ENCODE measurements at places on chromosomes 4 and X.

- no peak for DNase-seq
Observed at GRCh38 chr4:26201120-26201519, 119.7 kb upstream of the RBPJ start.

GRCh38 chr4:188612659-188613058, 473.4 kb downstream of the TRIML1 start:
- no peak for DNase-seq

DNA sequence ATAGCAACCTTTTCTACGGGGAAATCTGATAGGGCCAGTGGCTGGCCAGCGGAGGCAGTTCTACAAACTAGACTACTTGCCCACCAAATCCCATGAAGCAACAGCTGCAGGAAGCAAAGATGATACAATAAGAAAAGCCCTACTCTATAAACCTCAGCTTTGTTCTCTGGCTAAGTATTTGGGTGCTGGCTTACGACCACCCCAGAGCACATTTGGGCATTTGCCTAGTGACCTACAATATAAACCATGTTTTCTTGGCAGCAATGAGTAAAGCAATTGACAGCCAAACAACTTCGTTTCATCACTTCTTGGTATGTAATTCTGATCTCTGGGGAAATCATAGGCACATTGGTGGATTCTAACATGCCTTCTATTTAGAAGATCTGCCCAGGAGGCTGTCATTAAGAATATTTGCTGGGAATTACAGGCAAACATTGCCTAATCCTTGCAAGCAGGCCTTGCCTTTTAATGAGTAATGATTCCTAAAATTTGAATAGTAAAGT, 7.5 kb upstream of the LHFPL1 start:
- DNase-seq = no peak

DNA sequence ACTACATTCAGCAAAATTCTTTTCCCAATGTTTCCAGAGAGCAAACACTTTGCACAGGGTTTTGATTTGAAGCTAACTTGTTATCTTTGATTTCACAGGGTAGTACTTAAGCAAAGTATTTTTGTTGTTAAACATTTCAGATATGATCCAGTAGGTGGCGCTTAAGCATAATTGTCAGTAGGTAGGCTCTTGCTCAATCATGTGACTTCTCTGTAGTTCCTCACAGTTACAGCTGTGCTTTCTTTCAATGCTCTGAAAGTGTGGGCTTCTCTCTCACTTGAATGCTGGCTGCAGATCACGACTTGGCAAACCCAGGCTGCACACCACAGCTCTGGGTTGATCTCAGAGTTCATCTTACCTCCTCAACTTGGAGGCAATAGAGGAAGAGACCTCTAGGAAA, 1016.5 kb downstream of the SH3BGRL start:
- DNase-seq = no peak

DNA sequence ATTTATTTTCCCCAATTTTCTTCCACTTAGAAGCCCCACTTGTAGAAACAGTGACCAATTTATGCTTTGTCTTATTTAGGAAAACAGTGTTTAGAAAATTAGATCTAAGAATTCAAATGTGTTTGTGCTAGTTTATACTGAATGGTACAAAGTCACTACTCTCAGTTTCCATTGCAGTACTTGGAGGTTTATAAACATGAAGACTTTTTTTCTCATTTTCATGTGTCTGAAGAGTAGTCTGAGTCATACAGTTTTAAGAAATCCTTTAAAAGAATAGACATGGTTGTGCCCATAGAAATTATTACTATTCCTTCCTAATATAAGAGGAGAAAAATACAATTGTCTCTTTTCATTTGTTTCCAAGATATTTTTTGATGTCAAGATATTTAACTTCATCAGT, 458.7 kb downstream of the NAF1 start:
- no peak for DNase-seq

DNA sequence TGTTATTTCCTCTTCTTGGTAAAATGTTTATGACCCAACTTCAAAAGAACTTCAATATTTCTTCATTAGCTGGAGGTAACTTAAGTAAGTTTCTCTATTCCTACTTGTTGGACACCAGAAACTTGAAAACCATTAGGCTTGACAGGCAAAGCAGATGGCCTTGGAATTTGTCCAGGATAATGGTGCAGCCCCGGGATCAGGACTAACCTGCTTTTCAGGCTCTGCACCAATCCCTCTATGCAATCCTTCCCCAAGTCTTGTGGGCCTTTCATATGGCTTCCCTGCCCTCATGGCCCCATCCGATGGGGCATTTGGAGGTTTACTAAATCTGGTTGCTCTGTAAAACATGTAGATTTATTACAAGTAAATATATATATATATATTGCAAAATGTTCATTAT, 68.5 kb downstream of the SPINK2 start:
- no peak for DNase-seq

Data from stimulated activated CD4-positive, alpha-beta T cell treated with anti-CD3 and anti-CD28 coated beads, TNF-alpha, amount 100 ng/mL, for 48 hours (primary cell).